ENCODE measurements at places on chromosomes 3 and 15.

DNA sequence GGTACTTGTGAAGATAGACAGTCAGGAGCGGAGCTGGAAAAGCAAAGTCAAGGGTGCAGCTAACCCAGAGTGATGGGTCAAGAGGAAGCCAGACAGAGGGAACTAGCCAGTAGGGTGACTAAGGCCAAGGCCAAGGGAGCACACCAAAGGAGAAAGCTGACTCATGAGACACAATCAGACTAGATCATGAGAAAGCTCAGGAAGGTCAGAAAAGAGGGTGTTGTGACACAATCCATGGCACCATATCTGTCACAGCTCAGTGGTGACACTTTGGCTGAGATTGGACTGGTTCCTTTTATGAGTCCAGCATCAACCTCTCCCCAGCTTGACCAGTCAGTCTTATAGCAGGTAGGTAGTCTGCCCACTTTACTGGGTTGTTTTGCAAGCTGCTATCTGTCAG, 22.2 kb downstream of the P2RY1 start:
- no peak for DNase-seq

GRCh38 chr3:102038477-102039142, 189.3 kb downstream of the NFKBIZ start:
- no peak for DNase-seq

- DNase-seq = peak; percentile 12
These were observed 99.6 kb downstream of the TMCC1 start for GRCh38 chr3:129793942-129794310.

DNA sequence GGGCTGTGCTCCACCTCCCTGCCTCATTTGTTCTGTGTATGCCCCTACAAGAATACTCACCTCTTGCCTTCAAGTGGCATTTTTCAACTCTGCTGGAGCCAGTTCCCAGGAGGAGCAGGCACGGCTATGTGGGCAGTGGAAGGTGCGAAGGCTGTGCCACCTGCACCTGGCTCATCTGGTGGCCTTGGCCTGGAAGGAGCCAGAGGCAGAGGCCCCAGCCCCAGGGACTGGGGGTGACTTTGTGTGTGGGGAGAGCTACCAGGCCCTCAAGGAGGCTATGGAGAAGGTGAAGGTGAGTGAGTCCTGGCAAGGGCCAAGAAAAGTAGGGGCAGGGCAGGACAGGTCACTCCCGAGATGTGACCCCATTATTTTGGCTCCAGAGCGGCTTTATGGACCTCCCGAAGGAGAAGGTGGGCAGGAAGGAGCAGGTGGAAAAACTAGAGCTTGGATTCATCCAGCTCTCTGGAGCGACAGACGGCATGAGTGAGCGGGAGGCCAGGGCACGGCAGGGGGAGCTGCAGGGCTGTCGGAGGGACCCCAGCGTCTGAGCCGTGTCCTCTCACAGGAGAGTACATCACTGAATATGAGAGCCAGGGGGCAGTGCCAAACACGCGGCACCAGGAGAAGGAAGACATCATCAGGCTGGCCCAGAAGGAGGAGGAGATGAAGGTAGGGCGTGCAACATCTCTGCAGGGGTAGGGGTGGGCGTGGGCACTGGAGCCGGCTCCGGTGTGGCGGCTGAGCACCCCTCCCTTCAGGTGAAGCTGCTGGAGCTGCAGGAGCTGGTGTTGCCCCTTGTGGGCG, 57.3 kb upstream of the UBE2Q2 start:
- peak; percentile 83 for DNase-seq

GRCh38 chr3:47578119-47578632, 489 bp downstream of the CSPG5 start:
- peak; percentile 3 for DNase-seq

GRCh38 chr3:194103505-194103904, 32.4 kb upstream of the HES1 start:
- no peak for DNase-seq

DNA sequence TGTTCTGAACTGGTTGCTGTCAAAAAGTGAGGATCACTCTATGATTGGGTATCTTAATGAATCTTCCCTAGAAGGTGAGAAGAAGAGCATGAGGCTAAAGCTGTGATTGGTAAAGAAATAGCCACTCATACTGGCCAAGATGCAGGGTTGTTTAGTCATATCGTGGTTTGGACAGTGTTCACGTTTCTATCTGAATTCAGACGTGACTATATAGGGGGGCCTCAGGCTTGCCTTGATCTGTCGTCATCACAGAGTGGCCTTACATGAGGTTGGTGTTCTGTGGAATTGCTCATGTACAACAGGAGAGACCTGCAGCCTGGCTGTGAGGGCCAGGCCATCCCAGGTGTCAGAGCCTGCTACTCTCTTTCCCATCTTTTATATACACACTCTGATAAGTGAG, 12.4 kb downstream of the RTP2 start:
- DNase-seq = no peak

DNA sequence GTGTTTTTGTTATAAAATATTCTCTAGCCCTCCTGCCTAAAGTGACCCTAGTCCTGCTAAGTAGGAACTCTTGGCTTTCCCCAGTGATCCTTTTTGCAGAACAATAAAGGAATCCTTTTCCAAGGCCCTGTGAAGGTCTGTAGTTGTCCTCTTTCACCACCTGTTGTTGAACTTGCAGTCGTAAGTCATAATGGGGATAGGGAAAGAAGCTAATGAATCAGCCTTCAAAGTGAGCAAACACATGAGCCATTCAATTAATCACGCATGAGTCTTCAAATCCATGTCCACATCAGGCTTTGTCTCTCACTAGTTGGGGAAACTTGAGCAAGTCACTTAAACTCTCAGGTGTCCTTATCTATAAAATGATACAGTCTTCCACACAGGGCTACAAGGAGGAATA, 27.6 kb downstream of the ZNF860 start:
- no peak for DNase-seq

DNA sequence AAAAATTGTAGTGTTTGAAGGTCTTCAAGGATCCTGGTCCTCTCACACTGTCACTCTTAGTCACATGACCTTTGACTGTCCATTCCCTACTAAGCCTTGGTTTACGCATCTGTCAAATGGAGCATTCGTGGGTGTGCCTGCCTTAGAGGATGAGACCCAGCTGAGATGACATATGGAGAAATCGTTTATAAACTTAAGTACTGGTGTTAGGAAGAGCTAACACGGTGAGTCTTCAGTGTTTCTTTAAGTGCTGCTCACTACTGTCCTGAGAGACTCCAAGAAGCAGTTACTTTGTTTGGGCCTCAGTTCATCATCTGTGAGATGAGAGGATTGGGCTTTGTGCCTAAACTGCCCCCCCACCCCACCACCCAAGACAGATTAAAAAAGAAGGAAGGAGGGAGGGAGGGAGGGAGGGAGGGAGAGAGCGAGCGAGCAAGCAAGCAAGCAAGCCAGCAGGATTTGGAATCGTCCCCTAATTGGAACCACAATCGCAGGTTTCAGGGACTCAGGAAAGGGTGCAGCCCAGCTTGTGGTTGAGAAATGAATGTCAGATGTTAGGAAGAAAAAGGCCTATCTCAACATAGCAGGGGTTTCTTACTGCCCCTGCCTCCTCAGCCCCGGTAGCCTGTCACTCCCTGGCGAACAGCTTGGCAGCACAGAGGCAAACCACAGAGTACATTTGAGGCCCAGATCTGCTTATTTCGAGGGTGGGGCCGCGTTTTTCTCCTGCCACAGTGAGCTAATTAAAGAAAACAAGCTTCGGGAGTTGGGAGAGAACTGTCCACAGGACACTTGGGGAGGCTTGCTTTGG, 32.7 kb downstream of the SMAD3 start:
- DNase-seq = no peak

GRCh38 chr3:141905129-141905528, 28.7 kb downstream of the ATP1B3 start:
- DNase-seq = no peak

DNA sequence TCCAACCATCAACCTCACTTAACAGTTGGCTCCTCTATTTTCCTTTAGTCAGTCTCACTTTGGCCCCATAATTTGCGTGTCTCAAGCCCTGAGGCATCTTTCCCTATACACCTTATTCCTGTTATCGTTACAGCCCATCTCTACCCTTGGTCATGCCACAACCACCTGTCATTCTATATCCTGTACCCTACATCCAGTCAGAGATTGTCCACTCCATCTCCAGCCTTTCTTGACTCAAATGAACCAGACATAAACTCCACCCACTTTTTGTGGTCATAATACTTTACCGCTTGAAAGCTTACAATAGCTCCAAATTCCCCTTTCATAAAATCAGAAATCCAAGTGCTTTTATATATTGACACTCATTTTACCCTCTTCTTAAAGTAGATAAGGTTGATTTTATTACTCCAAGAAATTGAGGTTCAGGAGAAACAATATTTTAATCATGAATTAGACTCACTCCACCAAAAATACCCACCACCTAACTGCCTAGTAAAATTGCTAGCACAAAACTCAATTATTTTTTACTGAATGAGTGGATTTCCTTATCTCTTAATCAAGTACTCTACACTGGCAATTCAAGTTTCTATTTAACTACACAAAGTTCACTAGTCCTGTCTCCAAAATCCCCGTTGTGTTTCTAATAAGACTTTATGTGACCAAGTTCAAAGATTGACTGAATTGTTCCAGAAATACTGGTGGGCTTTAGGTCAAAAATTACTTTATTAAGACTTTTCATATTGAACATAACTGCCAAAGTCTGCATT, 9.1 kb downstream of the CCR4 start:
- DNase-seq = no peak

- DNase-seq = no peak
These were observed 12.4 kb downstream of the ACTC1 start for GRCh38 chr15:34782901-34783300.

DNA sequence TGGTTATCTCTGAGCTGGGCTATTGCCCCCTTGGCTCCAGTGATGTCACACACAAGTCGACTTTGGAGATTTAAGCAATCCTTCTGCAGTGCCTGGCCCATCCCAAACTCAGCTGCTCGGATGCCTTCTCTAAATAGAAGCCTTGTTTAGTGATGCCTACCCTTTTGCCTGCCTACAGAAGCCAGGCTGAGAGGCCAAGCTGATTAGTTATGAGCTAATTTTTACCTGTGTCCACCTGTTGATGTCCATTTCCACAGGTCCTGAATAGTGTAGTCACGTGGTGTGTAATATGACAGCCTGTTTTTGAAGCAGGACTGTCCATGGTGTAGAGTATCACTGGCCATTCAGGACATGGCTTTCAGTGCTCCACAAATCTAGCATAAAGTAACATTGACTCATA, 45.5 kb downstream of the SSUH2 start:
- DNase-seq = no peak

GRCh38 chr3:142944342-142944741, 19.1 kb downstream of the PAQR9 start:
- no peak for DNase-seq

- no peak for DNase-seq
These were observed 93.6 kb upstream of the COL8A1 start for GRCh38 chr3:99544786-99545281.

- no peak for DNase-seq
These were observed 25.9 kb upstream of the GRIP2 start for GRCh38 chr3:14565868-14566588.

DNA sequence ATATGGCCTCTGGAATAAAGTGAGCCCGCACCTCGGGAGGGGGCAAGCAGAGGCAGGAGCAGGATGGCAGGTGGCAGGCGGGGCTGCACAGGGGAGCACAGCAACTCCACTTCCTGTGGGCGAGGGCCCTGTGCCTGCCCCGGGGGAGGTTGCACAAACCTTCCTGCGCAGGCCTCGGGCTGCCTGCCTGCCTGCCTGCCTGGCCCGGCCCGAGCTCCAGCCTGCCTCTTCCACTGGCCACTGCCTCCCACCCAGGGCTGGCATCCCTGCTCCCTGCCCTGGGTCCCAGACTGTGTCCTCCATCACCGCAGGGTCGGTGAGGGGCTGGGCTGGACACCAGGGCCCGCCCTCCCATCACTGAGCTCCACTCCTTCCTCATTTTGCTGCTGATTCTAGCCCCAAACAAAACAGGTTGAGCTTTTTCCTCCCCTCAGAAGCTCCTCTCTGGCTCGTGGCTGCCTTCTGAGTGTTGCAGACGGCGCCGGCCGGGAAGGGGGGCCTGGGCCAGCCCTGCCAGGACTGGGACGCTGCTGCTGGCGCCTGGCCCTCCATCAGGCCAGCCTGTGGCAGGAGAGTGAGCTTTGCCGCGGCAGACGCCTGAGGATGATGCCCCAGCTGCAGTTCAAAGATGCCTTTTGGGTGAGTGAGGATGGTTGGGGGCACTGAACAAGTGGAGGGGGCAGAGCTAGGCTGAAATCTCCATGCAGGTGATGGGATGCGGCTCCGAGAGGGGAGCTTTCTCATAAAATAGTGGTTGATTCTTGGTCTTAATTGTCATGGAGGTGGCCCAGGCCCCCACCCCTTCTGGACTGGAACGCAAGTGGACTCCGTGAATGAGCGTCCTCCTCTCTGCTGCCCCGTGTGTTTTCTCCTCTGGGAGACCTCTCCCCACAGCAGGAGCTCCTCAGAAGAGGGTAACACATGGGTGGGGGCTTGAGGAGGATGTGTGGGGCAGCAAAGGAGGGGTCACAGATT, at the start of gene PSTPIP1:
TSS of gene PSTPIP1 (plus strand) at position 156 of the 975 bp plus-strand sequence. CDS start at position 604, 448 bp downstream.
- peak; percentile 85 for DNase-seq

DNA sequence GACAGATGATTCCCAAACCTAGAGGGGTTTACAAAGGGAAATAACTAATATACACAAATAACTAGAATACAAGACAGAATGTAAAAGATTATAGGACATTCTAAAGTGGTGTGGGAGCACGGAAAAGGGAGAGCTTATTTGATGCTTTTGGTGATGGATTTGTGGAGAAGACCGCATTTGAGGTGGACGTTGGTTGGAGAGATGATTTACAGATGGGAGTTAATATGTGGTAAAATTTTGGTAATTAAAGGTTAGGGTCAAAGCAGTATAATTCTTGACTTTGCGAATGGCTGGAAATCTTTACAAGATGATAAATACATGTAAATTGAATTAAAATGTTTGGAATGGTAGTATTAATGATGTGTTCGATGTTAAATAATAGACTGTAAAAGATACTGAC, 1.2 kb downstream of the KNL1 start:
- no peak for DNase-seq

DNA sequence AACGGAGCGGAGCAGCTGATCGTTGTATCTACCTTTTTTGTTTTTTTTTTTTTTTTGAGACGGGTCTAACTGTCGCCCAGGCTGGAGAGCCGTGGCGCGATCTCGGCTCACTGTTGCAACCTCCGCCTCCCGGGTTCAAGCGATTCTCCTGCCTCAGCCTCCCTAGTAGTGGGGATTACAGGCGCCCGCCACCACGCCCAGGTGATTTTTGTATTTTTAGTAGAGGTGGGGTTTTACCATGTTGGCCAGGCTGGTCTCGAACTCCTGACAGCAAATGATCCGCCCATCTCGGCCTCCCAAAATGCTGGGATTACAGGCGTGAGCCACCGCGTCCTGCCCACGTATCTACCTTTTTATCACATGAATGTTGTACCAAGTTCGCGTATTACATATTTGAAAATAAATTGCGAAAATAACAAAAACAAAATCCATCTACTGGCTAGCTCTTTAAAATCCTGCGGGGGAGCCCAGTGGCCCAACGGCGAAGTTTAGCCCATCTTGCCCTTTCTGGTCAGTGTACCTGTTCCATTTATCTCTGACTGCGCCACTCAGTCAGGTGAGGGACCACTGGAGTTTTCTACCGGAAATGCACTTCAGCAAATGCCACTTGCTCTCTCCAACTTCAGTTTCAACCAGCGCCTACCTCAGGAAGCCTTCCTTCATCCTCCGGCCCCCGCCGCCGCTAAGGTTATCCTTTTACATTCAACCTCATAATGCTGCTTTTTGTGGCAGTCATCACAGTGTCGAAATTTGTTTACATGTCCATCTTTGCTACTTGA, 1.2 kb upstream of the EIF3J start:
- DNase-seq = no peak

All from NCI-H2171 treated with DMSO at 0.1 percent for 48 hours (cell line).